ENCODE measurements at places on chromosomes 1 and 21.
A peak's percentile ranks its signal among the peaks of the same experiment; 100 is the strongest.

DNA sequence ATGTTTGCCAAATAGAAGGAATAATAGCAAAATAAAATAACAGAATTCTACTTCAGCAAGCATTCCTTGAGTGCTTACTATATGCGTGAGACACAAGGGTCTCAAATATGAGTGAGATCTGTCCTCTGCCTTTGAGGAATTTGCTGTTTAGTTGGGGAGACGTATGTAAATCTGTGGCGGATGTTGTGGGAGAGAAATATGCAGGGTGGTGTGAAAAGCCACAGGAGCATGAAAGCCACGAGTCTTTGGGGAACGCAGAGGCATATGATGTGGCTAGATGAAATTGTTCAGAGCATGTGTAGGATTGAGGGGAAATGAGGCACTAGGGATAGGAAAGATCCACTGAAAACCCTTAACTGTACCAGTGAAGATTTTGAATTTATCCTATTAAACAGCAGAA is 244.4 kb downstream of the PBX1 start:
- no peak for DNase-seq

GRCh38 chr1:15046487-15047165 is 106.9 kb upstream of the TMEM51 start:
- peak; percentile 24 for DNase-seq

GRCh38 chr1:163877016-163877415 is 555.3 kb downstream of the NUF2 start:
- no peak for DNase-seq

GRCh38 chr1:230679192-230679591 is 34.7 kb downstream of the AGT start:
- DNase-seq, result no peak

GRCh38 chr1:53139951-53140361 is 2.5 kb downstream of the SLC1A7 start:
- DNase-seq, result no peak

- DNase-seq, result no peak
These were observed 88.9 kb downstream of the PGBD5 start for GRCh38 chr1:230337266-230337665.

GRCh38 chr1:40243351-40243750 is 4.4 kb upstream of the TMCO2 start:
- DNase-seq, result no peak

DNA sequence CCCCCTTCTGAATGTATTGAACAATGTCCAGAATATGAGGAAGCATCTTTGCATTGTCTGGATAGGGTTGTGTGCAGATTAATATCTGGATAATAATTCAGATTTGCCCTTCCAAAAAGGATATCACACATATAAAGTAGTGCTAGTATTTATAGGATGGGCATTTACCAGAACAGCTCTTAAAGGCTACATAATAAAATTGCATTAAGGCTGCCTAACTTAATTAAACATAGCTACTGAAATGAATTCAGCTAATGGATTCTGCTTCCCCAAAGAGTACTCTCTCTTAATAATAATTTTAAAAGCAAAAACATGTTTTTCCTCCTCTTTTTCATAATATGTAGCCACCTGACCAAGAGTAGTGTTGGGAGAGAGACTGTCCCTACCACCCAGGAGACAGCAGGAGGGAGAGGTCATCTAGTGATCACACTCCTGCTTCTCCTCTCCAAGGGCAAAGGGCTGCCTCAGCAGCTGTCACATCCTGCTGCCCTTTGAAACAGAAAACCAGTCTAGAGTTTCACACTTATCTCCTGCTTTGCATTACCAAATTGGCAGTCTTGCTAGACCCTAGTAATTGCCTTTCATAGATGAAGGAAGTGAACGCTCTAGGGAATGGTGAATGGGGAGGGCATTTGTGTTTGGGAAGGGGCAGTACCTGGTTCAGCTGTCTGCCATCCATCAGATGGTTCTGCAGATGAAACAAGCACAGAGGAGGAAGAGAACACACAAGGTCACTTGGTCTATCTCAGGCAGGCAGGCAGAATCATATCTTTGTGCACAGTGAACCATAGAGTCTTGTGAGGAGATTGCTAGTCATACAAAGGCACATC is 29.3 kb upstream of the DDAH1 start:
- DNase-seq, result no peak

DNA sequence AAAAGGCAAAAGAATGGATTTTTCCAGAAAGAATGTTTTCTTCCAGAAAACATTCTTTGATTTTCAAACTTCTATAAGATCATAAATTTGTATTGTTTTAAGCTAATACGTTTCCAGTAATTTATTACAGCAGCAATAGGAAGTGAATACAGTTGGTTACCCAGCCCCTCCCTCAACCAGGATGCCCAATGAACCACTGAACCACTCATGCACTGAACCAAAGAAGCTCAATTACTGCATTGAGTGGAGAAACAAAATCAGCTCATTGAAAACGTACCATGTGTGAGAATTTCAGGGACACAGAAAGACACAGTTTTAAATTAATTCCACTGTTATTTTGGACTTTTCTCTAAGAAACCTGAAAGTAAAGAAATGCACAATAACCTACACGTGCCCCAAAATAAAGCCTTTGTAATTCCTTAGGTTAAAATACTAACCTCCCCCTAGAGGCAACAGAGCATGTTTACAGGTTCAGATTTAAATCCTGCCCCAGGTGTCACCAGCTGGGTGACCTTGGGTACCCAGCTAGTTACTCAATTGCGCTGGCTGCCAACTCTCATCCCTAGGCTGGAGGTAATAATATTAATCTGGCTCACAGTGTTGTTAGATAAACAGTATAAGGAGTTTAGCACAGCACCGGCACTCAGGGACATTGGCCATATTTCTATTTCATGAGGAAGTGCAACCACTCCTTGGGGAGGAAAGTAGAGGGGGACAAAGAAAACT is 111.7 kb downstream of the NMNAT2 start:
- no peak for DNase-seq

GRCh38 chr1:37323486-37324377 is 150.6 kb upstream of the ZC3H12A start:
- DNase-seq, result peak; percentile 34

Data from NCI-H2081 (cell line).